T-helper 2 cell (primary cell): ENCODE measurements at places on chromosomes 1 and 21.

DNA sequence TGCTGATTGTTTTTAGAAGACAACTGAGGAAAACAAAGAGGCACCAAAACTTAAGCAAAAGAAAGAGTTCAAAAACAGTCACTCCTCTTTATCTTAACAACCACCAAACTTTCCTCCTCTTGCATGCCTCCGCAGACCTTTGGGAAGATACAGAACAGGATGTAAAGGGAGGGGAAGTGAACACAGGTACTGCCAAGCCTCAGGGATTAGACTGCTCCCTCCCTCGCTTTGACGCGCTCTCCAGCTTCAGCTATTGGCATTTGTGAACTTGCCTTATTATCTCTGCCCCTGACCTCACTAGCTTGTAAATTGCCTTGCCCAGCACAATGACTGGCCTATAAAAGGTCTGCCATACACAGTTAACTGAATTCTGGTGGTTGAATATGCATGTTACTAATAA is 4.8 kb upstream of the SRP9 start:
- DNase-seq, result no peak

DNA sequence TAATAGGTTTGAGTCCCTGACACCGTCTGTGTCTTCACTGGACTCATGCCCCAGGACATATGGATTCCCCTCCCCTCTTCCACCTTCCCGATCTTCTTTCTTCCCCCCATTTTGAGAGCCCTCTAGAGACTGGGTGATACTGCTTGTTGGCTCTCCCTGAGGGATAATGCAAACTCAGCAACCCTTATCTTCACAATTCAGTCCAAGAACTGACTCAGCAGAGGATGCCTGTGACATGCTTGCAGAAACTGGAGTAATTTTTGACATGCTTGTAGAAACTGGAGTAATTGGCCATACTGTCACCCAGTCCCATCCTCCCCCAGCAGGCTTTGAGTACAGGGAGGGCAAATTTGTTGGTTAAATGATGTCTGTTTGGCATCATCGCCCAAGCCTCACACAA is 127.6 kb upstream of the CTTNBP2NL start:
- DNase-seq, result no peak

- no peak for DNase-seq
Measured at GRCh38 chr1:169113613-169114119, 7.2 kb downstream of the ATP1B1 start.

DNA sequence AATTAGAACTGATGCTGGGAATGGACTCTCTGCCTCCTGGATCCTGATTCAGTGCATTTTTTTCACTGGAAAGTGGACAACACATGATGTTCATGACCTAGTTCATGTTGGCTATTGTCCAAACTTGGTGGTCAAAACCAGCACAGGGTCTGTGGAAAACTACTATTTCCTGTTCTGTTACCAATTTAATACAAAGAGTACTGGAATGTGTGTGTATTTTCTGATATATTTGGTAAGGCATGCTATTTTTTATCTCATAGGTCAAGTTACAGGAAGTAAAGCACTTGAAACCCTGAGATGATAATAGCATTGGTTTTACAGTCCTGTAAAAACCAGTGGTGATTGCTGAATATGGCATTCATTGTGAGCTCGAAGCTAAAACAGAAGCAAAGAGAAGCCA is 89.9 kb downstream of the SGIP1 start:
- no peak for DNase-seq

- DNase-seq, result no peak
Measured at GRCh38 chr1:81758181-81758580, 42.6 kb upstream of the ADGRL2 start.

GRCh38 chr1:226912587-226913176 is 27.4 kb upstream of the COQ8A start:
- no peak for DNase-seq

GRCh38 chr1:223765036-223765718 is 52.8 kb downstream of the CAPN2 start:
- DNase-seq, result no peak

DNA sequence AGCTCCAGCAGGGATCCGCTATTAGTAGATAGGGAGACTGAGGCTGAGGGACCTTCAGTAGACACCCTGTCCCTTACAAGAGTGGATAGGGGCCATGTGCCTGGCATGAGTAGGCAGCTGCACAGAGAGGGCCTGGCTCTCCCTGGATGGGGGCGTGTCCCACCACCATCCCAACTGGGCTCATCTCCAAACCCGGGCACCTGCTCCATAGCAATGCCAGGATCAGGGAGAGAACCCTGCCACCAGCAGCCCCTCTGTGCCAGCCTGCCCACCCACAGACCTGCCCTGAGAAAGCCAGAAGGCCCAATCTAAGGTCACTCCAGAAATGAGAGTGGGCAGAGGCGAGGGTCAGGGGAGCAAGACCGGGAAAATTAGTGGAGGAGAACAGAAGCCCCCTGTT is 121.3 kb downstream of the GRIK3 start:
- DNase-seq, result no peak

- no peak for DNase-seq
Measured at GRCh38 chr1:148264374-148265276, 112.5 kb upstream of the NBPF11 start.

DNA sequence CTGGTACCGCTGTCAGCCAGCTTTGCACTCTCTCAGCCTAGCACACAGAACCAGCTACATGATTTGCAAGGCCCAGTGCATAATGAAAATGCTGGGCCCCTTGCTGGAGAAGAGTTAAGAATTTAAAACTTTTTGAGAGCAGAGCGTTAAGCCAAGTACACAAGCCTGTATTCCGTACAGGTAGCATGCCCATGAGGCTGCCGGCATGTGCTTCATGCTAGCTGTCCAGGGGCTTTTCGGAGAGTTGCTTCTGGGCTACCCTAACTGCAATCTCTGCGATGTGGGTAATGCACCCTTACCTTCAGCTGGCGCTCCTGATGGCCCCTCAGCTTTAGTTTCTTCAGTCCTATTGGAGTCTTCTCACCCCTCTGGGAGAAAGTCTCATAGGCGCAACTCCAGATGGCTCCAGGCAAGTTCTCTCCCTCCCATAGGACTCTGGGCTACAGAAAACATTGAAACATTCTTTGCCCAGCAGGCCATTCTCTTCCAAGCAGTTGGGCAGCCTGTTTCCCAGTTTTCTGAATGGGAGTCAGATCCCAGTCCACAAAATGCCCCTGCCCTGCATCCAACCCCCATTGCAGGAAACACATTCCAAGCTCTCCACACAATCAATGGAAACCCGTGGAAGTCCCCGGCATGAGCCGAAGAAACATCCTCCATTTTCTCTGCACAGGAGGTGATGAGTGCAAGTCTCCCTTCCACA is 5.7 kb upstream of the AKT3 start:
- no peak for DNase-seq

DNA sequence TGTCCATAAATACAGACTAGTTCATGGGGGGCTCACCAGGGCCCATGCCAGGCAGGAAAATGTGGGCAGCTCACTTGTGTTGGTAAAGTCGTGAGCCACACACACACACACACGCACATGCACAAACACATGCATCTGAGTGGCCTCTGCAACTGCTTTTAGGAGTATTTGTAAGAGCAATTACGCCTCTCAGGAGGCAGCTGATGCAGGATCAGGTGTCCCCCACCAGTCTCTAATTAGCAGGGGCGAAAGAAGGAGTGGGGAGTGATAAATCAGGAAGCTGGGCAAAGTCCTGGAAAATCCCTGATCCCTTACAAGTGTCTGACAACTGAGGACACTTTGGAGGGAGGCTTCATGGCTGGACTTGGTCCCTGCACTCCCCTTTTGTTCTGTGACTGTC is 5.7 kb upstream of the IVL start:
- DNase-seq, result no peak

DNA sequence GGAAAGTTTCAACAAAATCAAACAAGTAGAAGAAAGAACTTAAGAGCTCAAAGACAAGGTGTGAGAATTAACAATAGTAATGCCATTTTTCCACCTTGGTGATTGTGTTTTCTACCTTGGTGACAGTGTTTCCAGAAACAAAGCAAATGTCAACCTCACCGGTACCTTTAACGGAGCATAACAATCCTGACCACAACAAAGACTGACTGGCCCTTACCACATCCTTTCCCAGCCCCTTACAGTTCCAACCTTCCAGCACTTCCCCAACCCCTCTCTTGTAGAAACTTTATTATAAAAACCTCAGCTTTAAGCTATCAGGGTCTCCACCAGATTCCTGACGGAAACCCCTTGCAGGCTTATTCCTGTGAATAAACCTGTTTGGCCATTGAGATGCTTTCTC is 16.7 kb downstream of the STYXL2 start:
- no peak for DNase-seq

- no peak for DNase-seq
Measured at GRCh38 chr1:71831646-71832045, 450.7 kb downstream of the NEGR1 start.

DNA sequence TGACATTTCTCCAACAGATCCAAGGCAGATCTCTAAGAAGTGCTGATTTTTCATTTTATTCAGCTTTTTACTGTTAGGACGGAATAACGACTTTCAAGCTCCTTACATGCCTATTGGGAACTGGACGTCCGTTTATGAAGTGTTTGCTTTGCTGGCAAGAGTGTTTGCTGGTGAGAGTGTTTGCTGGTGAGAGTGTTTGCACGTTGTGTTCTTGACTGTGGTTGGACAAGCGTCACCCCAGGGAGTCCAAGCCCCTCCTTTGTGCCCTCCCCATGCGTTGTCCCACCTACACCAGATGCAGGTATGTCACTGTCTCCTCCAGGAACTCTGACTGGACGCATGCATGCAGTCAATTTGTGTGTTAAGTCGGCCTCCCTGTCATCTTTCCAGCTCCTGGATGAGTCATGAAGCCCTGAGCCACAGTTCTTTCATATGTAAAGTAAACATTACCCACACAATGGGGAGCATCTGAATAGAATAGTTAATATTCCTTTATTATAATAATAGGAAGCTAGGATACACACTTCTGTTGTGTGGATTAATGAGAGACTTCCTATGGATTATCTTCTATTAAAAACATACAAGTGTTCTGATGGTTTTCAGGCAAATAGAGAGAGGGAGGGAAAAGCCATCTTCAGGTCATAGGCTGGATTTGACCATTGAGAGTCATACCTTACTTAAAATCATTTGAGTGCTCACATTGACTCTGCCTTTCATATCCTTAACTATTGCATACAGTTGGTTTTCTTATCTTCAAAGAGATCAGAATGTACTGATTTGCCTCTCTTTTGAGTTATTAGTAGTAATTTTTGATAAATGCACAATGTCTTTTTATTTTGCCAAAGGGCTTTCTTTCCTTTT is 119.2 kb downstream of the GALNT2 start:
- no peak for DNase-seq

DNA sequence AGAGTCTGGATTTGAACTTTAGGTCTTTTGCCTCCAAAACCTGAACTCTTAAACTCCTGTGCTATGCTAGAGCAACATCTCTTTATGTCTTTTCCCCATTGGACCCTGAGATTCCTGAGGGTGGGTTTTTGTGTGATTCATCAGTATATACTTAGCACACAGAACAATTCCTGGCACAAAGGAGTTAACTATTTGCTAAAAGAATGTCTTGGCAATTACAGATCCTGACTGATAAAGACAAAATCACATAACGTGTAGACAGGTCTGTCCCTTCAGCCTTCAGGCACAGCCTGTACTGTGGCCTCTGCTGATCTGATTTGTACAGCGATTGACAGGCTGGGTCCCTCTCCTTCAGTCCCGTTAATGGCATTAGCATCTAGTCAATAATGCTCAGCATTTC is 162.4 kb upstream of the BEND5 start:
- no peak for DNase-seq

GRCh38 chr1:205275133-205275532 is 46.4 kb downstream of the NUAK2 start:
- no peak for DNase-seq

GRCh38 chr1:1091344-1092148 is 17.4 kb upstream of the RNF223 start:
- DNase-seq, result no peak

- no peak for DNase-seq
Measured at GRCh38 chr1:87134625-87135328, 193.9 kb upstream of the LMO4 start.

DNA sequence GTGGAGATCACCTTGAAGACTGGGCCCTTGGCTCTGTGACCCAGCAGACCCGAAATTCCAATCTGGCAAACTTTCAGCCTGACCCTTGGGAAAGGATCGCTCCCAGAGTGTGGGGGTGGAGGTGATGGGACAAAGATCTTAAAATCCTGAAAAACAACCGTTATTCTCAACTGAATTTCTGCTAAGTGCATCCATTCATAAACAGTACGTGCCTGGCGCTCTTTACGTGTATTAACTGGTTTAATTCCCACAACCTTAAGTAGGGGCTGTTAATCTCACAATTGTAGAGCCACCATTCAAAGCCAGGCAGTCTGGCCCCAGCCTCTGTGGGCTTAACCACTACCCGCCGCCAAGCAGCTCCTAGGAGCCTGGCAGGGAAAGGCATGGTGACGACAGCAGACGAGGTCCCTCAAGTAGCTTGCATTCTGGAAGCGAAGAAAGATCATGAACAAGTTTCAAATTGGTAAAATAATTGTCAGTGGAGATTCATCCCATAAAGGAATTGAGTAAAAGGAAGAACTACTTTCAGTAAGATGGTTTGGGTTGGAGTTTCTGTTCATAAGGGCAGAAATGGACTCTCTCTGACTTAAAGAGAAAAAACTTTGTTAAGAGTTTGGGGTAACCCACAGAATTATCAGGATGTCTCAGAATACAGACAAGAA is 11.4 kb upstream of the RGS16 start:
- DNase-seq, result no peak

GRCh38 chr1:64569411-64569810 is 99.5 kb downstream of the CACHD1 start:
- no peak for DNase-seq

GRCh38 chr1:216044538-216044937 is 378.7 kb downstream of the USH2A start:
- DNase-seq, result no peak

DNA sequence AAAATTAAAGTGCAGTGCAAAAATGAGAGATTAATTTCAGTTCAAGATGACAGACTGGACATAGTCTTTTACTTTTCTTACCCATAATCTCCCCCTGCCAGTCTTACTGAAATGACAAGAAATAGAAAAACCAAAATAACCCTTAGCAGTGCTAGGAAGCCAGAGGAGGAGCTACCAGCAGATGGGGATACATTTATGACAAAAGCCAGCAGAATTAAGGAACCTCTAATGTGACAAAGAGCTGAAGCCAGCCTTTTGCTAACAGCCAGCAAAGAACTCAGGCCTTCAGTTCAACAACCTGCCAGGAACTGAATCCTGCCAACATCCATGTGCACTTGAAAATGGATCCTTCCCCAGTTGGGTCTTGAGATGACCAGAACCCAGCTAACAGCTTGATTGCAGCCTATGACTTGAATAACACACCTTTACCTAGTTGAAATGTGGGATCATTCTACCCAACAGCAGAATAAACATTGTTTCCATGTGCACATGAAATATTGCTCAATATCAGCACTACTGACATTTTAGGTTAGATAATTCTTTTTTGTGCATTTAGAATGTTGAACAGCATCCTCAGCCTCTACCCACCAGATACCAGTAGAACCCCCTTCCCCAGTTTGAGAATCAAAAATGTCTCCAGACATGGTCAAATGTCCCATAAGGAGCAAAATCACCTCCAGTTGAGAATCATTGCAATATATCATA is 7.9 kb upstream of the TRAF5 start:
- DNase-seq, result no peak

GRCh38 chr21:38289705-38290485 is 33.1 kb downstream of the KCNJ15 start:
- DNase-seq, result no peak

GRCh38 chr1:47727697-47728085 is 269.5 kb downstream of the TRABD2B start:
- DNase-seq, result no peak
